ENCODE measurements at places on chromosomes 5 and 9.

DNA sequence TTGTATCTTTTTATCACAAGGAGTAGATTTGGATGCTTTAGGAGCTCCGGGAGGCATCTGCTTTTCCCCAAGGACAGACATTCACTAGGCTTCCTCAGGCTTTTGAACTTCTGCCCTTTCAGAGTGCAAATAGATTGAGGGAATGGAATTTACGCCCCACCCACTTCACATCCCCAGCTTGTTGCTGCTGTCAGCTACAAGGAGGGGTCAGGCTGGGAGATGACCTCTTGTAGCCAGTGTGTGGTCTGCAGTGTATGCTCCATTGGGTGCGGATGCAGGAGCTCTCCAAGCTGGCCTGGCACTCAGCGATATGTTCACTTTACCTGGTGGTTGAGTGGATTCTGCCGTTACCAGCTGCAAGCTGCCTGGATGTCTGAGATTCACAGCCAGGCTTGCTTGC, 6.4 kb downstream of the TNFSF15 start:
- no peak for DNase-seq

GRCh38 chr9:126146254-126147145, 180.1 kb upstream of the MVB12B start:
- no peak for DNase-seq

- DNase-seq, result no peak
Measured at GRCh38 chr9:126166291-126166690, 160.3 kb upstream of the MVB12B start.

DNA sequence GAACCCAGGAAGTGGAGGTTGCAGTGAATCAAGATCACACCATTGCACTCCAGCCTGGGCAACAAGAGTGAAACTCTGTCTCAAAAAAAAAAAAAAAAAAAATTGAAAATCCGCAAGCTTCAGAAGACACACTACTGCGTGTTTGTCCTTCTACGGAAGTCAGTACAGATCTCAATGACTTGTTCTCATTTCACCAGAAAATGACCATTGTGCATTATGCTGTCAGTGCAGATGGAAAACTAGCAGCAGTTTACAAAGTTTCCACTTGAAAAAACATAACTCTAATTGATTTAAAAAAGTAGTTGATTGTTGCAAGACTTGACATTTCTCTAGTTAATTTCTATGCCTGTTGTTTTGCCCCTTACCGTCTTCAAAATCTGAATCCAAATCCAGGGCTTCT, 298.0 kb upstream of the DMRT1 start:
- DNase-seq, result no peak

DNA sequence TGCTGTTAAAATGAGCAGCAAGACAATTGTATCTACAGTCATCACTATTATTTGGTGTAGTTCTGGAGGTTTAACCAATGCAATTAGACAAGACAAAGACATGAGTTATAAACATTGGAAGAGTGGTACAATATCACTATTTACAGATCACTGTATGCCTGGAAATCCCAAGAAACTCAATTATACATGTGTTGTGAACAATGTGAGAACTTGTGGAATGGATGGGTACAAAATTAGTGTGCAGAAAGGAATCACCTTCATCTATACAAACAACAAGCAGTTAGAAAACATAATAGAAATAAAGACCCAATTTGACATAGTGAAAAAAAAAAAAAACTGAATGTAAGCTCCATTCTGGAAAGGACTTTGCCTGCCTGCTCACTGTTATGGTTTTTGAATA, 12.4 kb upstream of the CCDC112 start:
- DNase-seq, result no peak

DNA sequence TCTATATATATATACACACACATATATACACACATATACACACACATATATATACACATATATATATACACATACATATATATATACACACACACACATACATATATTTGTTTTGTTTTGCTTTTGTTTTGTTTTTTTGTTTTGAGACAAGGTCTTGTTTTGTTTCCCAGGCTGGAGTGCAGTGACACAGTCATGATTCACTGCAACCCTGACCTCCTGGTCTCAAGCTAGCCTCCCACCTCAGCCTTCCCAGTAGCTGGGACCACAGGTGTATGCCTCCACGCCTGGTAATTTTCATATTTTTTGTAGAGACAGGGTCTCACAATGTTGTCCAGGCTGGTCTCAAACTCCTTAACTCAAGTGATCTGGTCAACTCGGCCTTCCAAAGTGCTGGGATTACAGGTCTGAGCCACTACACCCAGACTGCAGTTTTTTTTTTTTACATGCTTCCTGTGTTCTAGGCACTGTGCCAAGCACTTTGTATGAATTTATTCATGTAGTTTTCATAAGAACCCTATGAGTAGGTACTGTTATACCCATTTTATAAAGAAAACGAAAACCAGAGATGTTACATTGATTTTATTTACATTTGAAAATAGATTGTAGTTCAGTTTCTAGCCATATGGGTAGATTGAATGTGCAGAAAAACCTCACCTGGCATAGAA, 120.7 kb downstream of the PBX3 start:
- no peak for DNase-seq

DNA sequence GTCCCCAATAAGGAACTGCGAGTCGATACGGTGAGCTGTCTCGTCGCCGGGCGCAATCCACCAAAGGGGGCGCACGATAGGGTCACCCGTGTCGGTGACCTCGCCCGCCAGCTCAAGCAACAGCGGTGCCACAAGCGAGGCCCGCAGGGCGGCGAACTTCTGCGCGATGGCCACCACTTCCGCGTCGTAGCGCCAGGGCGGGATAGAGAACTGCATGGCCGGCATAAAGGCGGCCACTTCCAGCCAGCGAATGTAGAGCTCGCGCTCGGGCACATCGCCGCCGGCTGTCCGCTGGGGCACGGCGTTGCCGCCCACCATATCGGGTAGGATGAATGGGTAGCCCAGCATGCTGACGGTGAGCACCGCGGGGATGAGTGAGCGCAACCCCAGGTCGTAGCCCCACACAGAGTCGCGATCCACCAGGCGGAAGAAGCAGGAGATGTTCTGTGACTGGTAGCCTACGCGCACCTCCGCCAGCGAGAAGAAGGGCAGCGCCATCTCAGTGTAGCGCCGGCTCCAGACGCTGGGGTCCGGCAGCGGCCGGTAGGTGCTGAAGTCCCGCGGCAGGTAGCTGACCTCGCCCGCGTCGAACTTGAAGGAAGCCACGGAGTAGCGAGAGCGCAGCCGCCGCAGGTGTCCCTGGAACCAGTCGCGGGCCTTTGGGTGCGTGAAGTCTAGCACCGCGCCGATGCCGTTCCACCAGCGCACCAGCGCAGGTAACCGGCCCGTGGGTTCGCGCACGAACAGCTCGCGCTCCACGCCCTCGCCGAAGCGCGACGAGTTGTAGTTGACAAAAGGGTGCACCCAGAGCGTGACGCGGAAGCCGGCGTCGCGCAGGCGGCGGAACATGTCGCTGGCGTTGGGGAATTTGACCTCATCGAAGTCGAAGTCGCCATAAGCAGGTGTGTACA, 5.5 kb downstream of the MYORG start:
- no peak for DNase-seq

DNA sequence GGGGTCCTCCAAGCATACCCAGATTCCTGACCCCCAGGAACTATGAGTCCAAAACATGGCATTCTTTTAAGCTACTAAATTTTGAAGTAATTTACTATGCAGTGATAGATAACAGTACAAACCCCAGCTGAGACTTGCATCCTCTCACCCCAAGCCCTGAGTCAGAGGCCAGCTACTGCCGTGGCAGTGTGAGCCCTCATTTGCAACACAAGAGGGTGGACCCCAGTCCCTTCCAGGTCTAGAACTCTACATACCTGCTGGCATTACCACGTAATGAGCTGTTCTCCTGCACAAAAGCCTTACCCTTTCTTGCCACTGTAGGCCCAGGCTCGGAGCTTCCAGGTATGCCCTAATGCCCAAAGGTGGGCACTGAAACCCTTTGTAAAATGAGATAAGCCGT, 108.6 kb upstream of the ERCC6L2 start:
- DNase-seq, result no peak

- no peak for DNase-seq
Measured at GRCh38 chr9:130713286-130713960, 19.8 kb downstream of the EXOSC2 start.

- DNase-seq, result no peak
Measured at GRCh38 chr9:127140181-127140580, 17.7 kb upstream of the ANGPTL2 start.

- no peak for DNase-seq
Measured at GRCh38 chr9:31253800-31254762, 1130.4 kb upstream of the ACO1 start.

DNA sequence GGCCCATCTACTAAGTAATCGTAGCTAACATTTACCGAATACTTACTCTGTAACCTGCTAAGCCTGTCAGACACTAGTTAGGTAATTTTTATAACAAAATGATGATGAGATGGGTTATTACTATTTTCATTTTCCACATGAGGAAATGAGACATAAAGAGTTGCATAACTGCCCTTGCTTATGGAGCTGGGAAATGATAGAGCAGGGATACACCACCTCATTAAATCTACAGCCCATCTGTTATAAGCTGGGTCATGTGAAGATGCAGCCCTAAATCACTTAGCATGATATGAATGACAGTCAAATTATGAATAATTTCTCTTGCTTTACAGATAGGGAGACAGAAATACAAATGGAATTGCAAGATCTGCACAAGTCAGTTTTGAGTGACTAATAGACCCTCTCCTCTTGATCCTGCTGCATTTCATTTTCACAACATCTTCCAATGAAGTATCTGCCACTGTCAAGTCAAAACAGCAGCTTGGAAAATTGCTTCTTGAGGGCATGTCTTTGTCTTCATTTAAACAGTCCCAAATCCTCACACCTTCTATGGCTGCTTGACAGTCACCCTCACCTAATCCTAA, 364.7 kb downstream of the PRELID2 start:
- no peak for DNase-seq

DNA sequence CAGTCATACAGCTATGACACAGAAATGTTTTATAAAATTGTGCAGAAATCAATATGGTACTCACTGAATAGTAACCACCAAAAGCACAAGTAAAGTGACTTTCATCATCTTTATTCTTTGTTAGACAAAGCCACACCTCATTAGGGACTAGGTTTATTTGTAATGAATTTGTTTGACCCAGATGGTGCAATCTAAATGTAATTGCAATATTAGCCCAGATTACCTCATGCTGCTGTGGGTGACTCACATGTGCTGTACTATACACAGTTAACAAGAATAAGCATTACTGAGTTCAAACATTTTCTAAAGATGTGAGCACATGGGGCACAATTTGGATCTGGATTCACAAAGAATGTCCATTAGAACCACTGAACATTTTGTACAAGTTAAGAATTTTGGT, 759.3 kb upstream of the TYRP1 start:
- no peak for DNase-seq

DNA sequence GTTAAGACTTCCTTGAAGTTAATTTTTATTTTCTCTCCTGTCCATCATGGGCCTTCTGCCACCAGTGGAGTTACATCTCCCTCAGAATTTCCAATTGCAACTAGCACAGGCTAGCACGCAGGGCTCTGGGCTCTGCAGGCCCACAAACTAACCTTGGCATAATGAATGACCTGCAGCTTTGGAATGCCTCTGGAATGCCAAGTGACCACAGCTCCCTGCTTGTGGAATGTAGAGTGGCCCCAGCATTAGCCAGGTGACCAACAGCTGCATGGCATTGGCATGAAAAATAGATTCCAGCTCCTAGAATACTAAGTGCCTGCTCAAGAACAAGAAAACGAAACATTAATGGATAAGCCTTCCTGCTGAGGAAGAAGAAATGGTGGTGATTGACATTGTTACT, 726.1 kb downstream of the BRINP1 start:
- DNase-seq, result no peak

DNA sequence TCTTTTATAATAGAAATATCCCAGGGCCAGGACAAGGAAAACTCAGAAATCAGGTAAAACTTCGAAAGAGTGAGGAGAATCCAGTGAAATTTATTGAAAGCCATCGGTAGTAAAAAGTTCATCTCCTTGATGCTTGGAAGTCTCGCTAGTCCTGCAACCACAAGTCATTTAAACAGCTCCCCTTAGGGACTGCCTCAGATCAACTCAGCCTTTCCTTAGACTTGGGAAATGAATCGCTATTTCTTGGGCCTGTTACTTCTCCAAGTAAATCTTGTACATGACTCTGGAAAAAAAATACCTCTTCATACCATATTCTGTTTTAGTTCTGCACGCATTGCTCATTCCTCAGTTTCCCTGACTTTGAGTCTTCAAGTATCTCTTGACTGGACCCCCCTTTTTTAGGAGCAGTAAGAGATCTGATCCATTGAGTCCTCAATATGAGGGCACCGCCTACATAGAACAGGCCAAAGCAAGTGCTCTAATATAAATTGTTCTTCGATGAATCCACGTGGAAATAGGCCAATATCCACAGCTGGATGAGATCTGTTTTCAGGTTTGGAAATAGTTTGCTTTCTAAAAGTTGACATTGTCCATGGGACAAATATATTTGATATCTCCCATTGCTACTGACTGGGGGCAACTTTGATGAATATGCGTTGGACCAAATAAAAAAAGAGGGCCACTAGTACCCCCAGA, 114.2 kb downstream of the PRDM6 start:
- no peak for DNase-seq

GRCh38 chr9:92726971-92727715, 37.5 kb downstream of the BICD2 start:
- no peak for DNase-seq

- DNase-seq, result peak; percentile 4
Measured at GRCh38 chr5:58459146-58460001, 512 bp downstream of the PLK2 start.

DNA sequence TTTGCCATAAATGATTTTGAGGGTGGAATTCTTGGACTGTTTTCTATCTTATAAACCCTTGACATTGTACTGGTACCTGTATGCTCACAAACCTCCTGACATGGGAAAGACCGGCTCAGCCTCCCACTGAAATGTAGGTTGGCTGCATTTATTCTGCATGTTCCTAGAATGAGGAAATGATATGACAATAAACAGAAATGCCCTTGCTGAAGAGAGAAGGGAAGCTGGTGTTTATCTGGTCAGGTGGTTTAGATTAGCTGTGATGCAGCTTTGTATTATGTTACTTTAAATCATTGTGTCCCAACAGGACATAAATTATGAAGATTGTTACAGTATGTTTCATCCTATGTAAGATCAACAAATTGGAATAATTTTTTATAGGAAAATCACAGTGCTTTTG, 23.1 kb upstream of the CATSPER3 start:
- no peak for DNase-seq

DNA sequence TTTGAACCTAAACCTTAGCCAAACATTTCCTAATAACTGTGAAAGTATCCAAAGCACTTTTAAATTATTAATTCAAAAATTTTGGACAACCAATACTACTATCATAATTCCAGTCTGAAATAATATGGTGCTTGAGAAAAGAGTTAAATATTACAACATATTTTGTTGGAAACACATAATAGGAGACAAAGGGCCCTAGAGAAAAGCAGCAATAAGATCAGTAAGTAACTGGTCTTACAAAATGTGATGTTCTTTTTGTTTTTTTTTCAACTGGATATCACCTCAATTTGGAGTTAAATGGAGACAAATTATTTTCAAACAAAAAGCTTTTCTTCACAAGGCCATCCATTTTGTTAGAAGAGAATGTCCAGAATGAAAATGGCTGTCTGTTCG, 21.1 kb downstream of the SRFBP1 start:
- no peak for DNase-seq

GRCh38 chr5:16809010-16809394, 127.1 kb downstream of the MYO10 start:
- DNase-seq, result no peak

Measured in stimulated activated CD8-positive, alpha-beta memory T cell treated with anti-CD3 and anti-CD28 coated beads, Interleukin-4, amount 100 ng/mL, for 1 hour (primary cell).